Myocyte (in vitro differentiated cells): ENCODE measurements at places on chromosomes 11 and 22. TPM values are rescaled to one million over a fixed set of nuclear protein-coding genes. Genes with fewer than 3 reads are reported as not detected.

CLMP gene
- 17.2 and 32.0 TPM in 2 replicates for total RNA-seq

MYRF gene
- total RNA-seq: 0.03 TPM in 1 of 2 replicates, not detected in the other

C22orf42 gene
- not detected in 2 replicates for total RNA-seq

TRIM49D1 gene
- total RNA-seq: not detected in 2 replicates

CDC42EP2 gene
- total RNA-seq: 45.1 and 47.2 TPM in 2 replicates

PDGFB gene
- 6.7 and 10.2 TPM in 2 replicates for total RNA-seq

OTUB1 gene
- total RNA-seq: 41.7 and 47.0 TPM in 2 replicates

MMP3 gene
- total RNA-seq: 0.31 TPM in 1 of 2 replicates, not detected in the other

OR8G1 gene
- not detected in 2 replicates for total RNA-seq

CASP12 gene
- total RNA-seq: not detected in 2 replicates

FAM83F gene
- not detected in 2 replicates for total RNA-seq

PRR33 gene
- total RNA-seq: 1.4 and 3.9 TPM in 2 replicates

HEPHL1 gene
- not detected in 2 replicates for total RNA-seq

ALDH3B1 gene
- total RNA-seq: 36.6 and 68.4 TPM in 2 replicates

FOXRED2 gene
- total RNA-seq: 12.2 and 13.8 TPM in 2 replicates

NEFH gene
- total RNA-seq: 1.8 and 2.0 TPM in 2 replicates

SLC37A4 gene
- total RNA-seq: 19.0 and 19.3 TPM in 2 replicates

DNAL4 gene
- total RNA-seq: 18.9 and 20.1 TPM in 2 replicates

PANX2 gene
- total RNA-seq: 0.08 and 0.26 TPM in 2 replicates

MS4A4A gene
- total RNA-seq: not detected in 2 replicates

MRGPRE gene
- total RNA-seq: not detected in 2 replicates

SLC37A2 gene
- total RNA-seq: 0.99 and 1.0 TPM in 2 replicates

CDHR5 gene
- total RNA-seq: not detected in 2 replicates

SYT7 gene
- 6.0 and 13.9 TPM in 2 replicates for total RNA-seq

JAML gene
- total RNA-seq: not detected in 2 replicates

DSCAML1 gene
- not detected in 2 replicates for total RNA-seq

OR2AT4 gene
- total RNA-seq: not detected in 2 replicates

STK33 gene
- total RNA-seq: 0.10 and 0.45 TPM in 2 replicates

MRGPRF gene
- total RNA-seq: 0.21 TPM in 1 of 2 replicates, not detected in the other

CST6 gene
- 1.9 TPM in 1 of 2 replicates, not detected in the other for total RNA-seq

C11orf87 gene
- 0.05 TPM in 1 of 2 replicates, not detected in the other for total RNA-seq

DEPDC7 gene
- total RNA-seq: 20.6 and 21.1 TPM in 2 replicates

TP53I11 gene
- 26.1 and 33.4 TPM in 2 replicates for total RNA-seq

SEPTIN5 gene
- total RNA-seq: 123 and 130 TPM in 2 replicates

RFPL3 gene
- not detected in 2 replicates for total RNA-seq

NCAM1 gene
- total RNA-seq: 536 and 591 TPM in 2 replicates

ARRB1 gene
- 17.2 and 23.0 TPM in 2 replicates for total RNA-seq

PATE3 gene
- not detected in 2 replicates for total RNA-seq

GAB4 gene
- not detected in 2 replicates for total RNA-seq

MUC6 gene
- total RNA-seq: not detected in 2 replicates
